Tibial nerve (tissue), 4 donors: ENCODE measurements at places on chromosomes 7 and 10.

GRCh38 chr10:122264436-122264835 is 6.7 kb upstream of the BTBD16 start:
- H3K4me1 ChIP-seq, result peaks cover 4% of the 10 kb centered on the region
- no peaks in the 10 kb centered on the region for H3K27me3 ChIP-seq
- no peak for DNase-seq
- H3K27ac ChIP-seq, result no peak overlapping the region

GRCh38 chr7:141754939-141755338 is 9.0 kb upstream of the TAS2R3 start:
- no peaks in the 10 kb centered on the region for H3K27me3 ChIP-seq
- H3K27ac ChIP-seq, result no peak overlapping the region
- no peaks in the 10 kb centered on the region for H3K4me1 ChIP-seq

DNA sequence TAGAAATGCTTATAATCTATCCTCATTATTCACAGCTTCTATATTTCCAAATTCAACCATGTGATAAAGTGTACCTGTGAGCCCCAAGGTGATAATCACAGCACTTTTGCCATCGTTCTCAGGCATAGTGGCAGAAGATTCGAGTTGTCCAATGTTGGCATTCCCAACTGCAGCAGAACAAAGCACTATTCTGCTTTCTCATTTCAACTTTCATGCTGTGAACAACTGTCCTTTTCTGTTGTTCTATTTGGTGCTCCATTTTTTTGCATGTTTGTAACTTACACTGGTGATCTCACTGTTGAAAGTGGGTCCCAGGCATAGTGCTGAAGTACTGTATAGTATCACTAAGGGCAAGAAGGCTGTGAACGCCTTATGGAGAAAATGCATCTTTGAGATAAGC is 438.2 kb downstream of the PAXIP1 start:
- H3K4me1 ChIP-seq, result no peaks in the 10 kb centered on the region
- H3K4me3 ChIP-seq, result no peak overlapping the region
- H3K27ac ChIP-seq, result no peak overlapping the region
- H3K36me3 ChIP-seq, result no peaks in the 10 kb centered on the region

DNA sequence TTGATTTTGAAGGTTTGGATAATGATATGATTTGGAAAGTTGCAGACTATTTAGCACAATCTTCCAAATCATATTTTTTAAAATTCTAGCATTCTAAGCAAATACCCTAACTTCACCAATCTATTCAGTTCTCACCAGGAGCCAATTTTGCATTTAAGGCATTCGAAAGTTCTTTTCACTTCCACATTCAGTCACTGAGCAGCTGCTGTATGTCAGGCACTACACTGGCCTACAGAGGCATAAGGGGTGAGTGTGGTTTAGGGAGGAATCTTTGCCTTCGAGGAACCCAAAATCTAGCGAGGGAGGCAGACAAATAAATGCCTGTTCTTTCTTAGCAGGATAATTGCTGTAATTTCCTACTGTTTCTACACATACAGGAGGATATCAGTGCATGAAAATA is 10.7 kb upstream of the UCN3 start:
- no peak overlapping the region for H3K4me3 ChIP-seq
- H3K27ac ChIP-seq, result no peak overlapping the region
- no peaks in the 10 kb centered on the region for H3K27me3 ChIP-seq
- no peaks in the 10 kb centered on the region for H3K36me3 ChIP-seq
- DNase-seq, result no peak

DNA sequence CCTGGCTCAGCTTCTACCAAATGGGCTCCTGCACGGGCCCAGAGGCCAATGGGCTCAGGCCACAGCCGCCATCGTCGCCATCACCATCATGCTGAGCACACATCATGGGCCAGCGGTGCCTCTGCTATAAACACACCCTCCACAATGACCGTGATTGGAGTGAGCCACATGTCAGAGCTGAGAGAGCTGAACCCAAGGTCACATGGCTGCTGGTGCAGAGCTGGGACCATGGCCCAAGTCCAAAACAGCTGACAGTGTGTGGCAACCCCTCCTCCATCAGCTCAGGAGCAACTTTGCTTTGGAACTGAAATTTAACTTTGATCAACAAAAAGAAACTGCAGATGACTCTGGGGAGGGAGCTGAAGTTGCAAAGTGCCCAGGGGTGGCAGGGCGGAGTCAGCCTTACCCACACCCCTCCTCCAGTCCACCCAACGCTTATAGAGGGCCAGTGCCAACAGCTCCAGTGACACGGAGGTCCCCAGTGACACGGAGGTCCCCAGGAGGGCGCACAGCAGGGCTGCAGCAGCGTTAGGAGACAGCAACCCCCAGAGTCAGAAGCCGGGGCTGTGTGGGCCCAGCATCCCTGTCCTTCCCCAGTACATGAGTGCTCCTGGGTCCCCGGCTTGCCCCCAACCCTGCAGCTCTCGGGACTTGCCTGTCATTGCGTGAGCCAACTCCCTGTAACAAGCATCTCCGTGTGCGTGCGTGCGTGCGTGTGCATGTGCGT is 249.6 kb downstream of the ELFN1 start:
- no peak overlapping the region for H3K27ac ChIP-seq
- no peaks in the 10 kb centered on the region for H3K36me3 ChIP-seq
- no peak for DNase-seq

- H3K36me3 ChIP-seq, result no peaks in the 10 kb centered on the region
- no peaks in the 10 kb centered on the region for H3K4me1 ChIP-seq
- no peak for DNase-seq
- H3K4me3 ChIP-seq, result peak overlapping the region; percentile 49
- no peaks in the 10 kb centered on the region for H3K27me3 ChIP-seq
- peak overlapping the region; percentile 60 for H3K27ac ChIP-seq
Observed at GRCh38 chr7:91880016-91880412, 488 bp downstream of the MTERF1 start.

DNA sequence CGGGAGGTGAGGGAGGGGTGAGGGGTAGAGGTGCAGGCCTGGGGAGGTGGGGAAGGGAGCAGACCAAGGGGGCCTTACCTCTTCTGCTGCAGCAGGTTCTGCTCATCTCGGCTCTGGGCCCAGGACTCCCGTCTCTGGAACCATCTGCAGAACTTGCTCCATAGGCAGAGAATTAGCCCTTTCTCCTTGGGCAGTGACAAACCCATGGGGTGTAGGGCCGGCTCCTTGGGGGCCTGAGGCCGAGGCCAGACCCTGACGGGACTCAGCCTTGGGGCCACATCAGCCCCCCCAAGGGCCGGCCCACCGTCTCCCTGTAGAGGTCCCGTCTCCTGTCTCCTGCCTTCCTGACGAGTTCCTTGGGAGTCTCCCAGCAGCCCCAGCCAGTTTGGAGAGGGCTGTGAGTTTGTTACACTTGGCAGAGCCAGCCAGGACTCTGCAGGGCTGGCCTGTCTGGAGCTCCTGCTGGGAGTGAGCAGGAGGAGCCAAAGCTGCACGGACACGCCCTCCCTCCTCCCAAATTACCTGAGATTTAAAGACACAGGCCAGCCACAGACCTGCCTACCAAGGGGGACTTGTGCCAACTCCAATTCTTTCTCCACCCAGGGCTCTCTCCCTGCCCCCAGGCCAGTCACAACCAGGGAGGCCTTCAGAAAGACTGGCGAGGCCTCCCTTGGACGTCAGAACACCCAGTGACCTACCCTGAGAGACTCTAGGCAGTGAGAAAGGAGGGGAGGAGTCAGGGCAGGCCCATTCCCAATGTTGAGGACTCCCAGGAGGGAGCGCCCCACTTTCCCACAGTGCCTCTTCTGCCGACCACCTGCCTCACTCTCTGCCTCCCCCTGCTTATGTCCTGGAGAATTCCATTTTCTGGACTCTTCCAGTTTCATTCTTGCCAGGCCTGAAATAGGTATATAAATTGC is at the start of gene TRPV6:
TSS of gene TRPV6 (minus strand) at position 435 of the 920 bp plus-strand sequence.
- no peaks in the 10 kb centered on the region for H3K27me3 ChIP-seq
- no peaks in the 10 kb centered on the region for H3K4me1 ChIP-seq
- no peak within 1 kb of the TSS for H3K27ac ChIP-seq

DNA sequence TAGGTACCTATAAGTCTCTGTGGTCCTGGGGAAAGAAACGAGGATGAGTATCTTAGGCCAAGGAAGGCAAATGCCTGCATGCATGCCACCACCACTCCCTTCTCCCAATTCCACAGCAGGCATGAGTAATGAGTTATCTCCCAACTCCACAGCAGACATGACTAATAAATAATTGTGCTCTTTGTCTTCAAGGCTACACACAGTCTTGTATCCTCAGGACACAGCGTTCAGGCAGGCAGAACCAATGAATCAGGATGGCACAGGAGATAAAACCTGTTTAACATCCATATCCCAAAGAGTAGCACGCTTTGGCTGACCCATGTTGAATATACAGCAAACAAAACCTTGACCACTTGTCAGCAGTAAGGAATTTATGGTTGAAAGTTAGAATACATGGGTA is 229.7 kb upstream of the NFE2L3 start:
- DNase-seq, result no peak
- no peak overlapping the region for H3K27ac ChIP-seq
- no peaks in the 10 kb centered on the region for H3K27me3 ChIP-seq

DNA sequence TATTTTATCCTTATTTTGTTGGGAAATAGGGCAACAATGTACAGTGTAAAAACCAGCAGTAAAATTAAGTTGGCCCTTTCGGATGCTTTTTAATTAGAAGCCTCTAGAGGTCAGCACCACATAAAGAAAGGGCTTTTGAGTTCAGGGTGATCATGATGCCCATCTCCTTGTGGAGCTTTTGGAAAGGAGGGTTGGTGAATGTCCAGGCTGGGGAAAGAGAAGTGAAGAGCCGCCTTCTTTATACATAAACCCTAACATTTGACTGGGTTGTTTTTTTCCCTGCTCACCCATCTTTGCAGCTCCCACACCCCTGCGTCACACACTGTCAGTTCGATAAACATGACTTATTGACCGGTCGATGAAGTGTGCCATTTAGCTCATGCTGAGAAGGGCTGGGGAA is 29.8 kb downstream of the MTURN start:
- peaks cover 17% of the 10 kb centered on the region for H3K36me3 ChIP-seq
- H3K27ac ChIP-seq, result peak overlapping the region; percentile 94
- no peaks in the 10 kb centered on the region for H3K4me1 ChIP-seq
- H3K4me3 ChIP-seq, result no peak overlapping the region

DNA sequence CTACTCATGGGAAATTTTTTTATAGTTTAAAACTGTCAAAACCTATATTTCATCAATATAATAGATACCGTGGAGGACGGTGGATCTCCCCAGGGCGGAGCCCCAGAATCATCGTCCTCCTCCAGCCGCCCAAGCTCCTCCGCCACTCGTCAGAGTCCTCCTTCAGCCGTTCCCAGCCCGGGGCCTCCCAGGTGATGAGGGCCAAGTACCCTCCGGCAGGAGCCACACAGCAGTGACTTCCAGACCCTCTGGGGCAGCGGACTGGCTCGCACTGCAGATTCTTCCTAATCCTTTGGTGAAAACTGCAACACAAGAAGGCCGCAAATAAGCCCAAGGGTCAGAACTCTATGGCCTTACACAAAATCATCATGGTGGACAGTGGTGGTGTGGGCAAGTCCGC is 26.8 kb upstream of the ABCB5 start:
- H3K36me3 ChIP-seq, result no peaks in the 10 kb centered on the region
- H3K4me3 ChIP-seq, result no peak overlapping the region
- H3K27me3 ChIP-seq, result no peaks in the 10 kb centered on the region
- no peaks in the 10 kb centered on the region for H3K4me1 ChIP-seq
- no peak overlapping the region for H3K27ac ChIP-seq
